ENCODE measurements at places on chromosomes 6 and 20. TPM values are rescaled to one million over a fixed set of nuclear protein-coding genes. Genes with fewer than 3 reads are reported as not detected.

The CCR6 gene
- not detected for polyA plus RNA-seq

The THBS2 gene
- polyA plus RNA-seq, result 8.7 TPM

The FAM83D gene
- polyA plus RNA-seq, result 0.63 TPM

The COL9A3 gene
- 13.0 TPM for polyA plus RNA-seq

The OPN5 gene
- polyA plus RNA-seq, result not detected

The TBC1D22B gene
- polyA plus RNA-seq, result 4.6 TPM

The MAK gene
- 0.14 TPM for polyA plus RNA-seq

The BMP6 gene
- 3.0 TPM for polyA plus RNA-seq

The TCF15 gene
- polyA plus RNA-seq, result 7.4 TPM

The MARCKS gene
- polyA plus RNA-seq, result 11.0 TPM

The TRIM10 gene
- not detected for polyA plus RNA-seq

The TREM1 gene
- 1.1 TPM for polyA plus RNA-seq

The MYBL2 gene
- 0.11 TPM for polyA plus RNA-seq

The IYD gene
- not detected for polyA plus RNA-seq

The EMILIN3 gene
- 4.3 TPM for polyA plus RNA-seq

The E2F1 gene
- polyA plus RNA-seq, result 0.52 TPM

The IL17A gene
- polyA plus RNA-seq, result not detected

The ADGRF5 gene
- 23.9 TPM for polyA plus RNA-seq

The PCK1 gene
- 1.0 TPM for polyA plus RNA-seq

The MAN1A1 gene
- 11.6 TPM for polyA plus RNA-seq

The ZKSCAN8 gene
- polyA plus RNA-seq, result 5.5 TPM

The NFYA gene
- polyA plus RNA-seq, result 6.1 TPM

The CEBPB gene
- 16.4 TPM for polyA plus RNA-seq

The PRSS35 gene
- 9.3 TPM for polyA plus RNA-seq

The SLC25A27 gene
- 17.0 TPM for polyA plus RNA-seq

The C6orf118 gene
- not detected for polyA plus RNA-seq

The LAMA5 gene
- polyA plus RNA-seq, result 93.7 TPM

The HCK gene
- polyA plus RNA-seq, result 2.2 TPM

The SPATA25 gene
- 1.7 TPM for polyA plus RNA-seq

The HSPA12B gene
- 8.9 TPM for polyA plus RNA-seq

The STX7 gene
- polyA plus RNA-seq, result 14.2 TPM

The CGA gene
- polyA plus RNA-seq, result 0.41 TPM

The STMND1 gene
- not detected for polyA plus RNA-seq

The C6orf52 gene
- polyA plus RNA-seq, result 0.29 TPM

The GJA10 gene
- polyA plus RNA-seq, result not detected

The FOXF2 gene
- 0.43 TPM for polyA plus RNA-seq
